ENCODE measurements at places on chromosomes 4 and X. TPM values are rescaled to one million over a fixed set of nuclear protein-coding genes. Genes with fewer than 3 reads are reported as not detected.

The PDZD11 gene
- 14.5 TPM for total RNA-seq

The APELA gene
- not detected for total RNA-seq

The SLC10A6 gene
- total RNA-seq, result not detected

The CT45A10 gene
- not detected for total RNA-seq

DNA sequence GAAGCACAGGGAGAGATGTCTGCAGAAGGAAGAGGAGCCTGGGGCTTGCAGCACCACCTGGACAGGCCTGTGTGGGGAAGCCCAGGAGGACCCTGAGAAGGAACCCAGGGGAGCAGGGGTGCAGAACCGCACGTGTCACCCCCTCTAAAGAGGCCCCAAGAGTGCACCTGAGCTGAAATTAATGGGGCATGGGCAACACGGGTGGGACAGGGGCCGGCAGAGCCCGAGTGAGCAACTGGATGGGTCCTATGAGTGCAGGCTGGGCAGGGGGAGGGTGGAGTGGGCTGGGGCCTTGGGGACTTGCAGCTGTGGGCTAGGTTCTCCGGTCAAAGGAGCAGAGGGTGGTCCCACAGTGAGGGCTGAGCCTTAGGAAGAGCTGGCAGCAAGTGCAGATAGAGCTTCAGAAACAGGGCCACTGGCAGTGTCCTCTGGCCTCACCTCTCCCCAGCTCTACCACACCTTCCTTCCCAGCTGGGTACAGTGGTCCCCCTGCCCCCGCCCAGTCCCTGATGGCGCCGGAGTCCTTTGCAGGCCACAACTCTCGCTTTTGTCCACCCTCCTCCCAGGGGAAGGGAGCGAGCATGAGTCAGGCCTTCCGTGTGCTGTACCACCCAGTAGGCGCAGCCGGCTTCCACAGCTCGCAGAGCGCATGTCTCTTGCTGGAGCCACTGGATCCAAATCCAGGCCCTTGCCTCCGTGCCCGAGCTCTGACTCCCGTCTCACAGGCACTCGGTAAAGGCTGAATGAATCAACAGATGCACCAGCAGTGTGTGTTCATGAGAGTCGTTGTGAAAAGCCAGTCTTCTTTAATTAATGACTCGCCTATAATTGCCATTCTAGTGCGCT is 131.6 kb downstream of the HMX1 start:
- H3K4me1 ChIP-seq, result no peaks in the 10 kb centered on the region
- no peak for DNase-seq
- no peaks in the 10 kb centered on the region for H3K36me3 ChIP-seq
- H3K4me3 ChIP-seq, result no peak overlapping the region
- peaks cover 1% of the 10 kb centered on the region for H3K27me3 ChIP-seq
- H3K27ac ChIP-seq, result no peak overlapping the region

GRCh38 chr4:77623091-77623490 is 17.5 kb downstream of the CXCL13 start:
- H3K4me3 ChIP-seq, result no peak overlapping the region
- H3K27me3 ChIP-seq, result peaks cover 31% of the 10 kb centered on the region
- H3K4me1 ChIP-seq, result peaks cover 11% of the 10 kb centered on the region
- DNase-seq, result no peak
- no peak overlapping the region for H3K27ac ChIP-seq
- no peaks in the 10 kb centered on the region for H3K36me3 ChIP-seq

DNA sequence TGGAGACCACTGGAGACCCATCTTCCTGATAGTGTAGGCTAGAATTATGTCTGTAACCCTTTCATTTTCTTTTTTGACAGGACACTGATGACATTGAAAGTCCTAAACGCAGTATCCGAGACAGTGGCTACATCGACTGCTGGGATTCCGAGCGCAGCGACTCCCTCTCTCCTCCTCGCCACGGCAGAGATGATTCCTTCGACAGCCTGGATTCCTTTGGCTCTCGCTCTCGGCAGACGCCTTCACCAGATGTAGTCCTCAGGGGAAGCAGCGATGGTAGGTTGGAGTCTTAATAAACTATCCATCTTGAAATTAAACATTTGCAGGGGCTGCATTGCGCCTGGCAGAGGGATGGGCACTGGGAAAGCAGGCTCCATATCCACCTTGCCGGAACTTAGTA is 75.4 kb downstream of the LIMCH1 start:
- no peak for DNase-seq
- H3K4me1 ChIP-seq, result no peaks in the 10 kb centered on the region
- H3K27ac ChIP-seq, result no peak overlapping the region
- no peaks in the 10 kb centered on the region for H3K36me3 ChIP-seq
- H3K27me3 ChIP-seq, result peaks cover 2% of the 10 kb centered on the region

DNA sequence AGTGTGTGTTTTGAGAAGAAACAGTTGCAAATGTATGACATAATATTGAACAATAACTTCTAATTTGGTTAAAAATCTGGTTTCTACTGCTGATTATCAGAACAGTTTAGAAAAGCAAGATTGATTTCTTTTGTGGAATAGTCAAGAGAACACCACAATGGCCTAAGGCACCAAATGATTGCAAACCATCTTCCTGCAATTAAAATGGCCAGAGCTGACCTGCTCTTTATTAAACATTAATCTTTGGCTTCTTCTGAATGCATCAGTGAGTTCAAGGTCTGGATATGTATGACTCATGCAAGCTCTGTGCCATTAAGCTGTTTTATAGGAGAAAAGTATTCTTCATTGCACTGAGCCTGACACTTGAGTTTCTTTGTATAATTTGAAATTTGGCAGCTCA is 107.8 kb upstream of the PDHA2 start:
- DNase-seq, result no peak
- H3K36me3 ChIP-seq, result no peaks in the 10 kb centered on the region
- H3K4me3 ChIP-seq, result no peak overlapping the region
- no peak overlapping the region for H3K27ac ChIP-seq
- H3K4me1 ChIP-seq, result no peaks in the 10 kb centered on the region

DNA sequence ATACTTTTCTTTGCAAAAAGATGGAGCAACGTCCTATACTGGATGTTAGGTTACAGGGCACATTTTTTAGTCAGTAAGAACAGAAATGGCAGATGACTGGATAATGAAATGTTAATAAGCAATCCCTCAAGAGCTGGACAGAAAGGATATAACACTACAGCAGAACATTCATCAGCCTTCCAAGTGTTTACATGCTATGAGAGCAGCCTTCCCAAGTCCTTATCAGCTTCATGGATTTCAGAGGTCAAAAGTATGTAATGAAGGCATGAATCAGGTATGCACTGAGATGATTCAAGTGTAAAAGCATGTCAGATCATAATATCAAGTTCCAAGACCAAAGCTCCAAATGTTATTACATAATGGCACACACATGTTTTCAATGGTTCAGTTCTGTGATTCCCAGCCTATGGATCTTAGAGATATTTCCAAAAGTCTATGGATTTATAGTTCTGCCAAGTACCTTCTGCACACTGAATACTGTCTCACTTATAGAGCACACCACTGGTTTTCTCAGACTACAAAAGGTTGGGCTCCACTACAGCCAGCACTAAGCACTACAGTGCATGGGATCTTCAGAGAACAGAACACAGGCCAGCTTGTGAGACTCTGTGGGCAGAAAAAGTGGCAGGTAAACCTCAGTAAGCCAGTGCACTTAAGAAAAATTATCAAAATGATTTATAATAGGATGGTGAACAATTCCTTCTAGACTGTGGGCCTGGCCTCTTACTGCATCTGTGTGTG is 49.2 kb downstream of the GPC4 start:
- H3K27me3 ChIP-seq, result no peaks in the 10 kb centered on the region
- H3K27ac ChIP-seq, result no peak overlapping the region
- DNase-seq, result no peak
- peaks cover 8% of the 10 kb centered on the region for H3K4me1 ChIP-seq
- no peak overlapping the region for H3K4me3 ChIP-seq

DNA sequence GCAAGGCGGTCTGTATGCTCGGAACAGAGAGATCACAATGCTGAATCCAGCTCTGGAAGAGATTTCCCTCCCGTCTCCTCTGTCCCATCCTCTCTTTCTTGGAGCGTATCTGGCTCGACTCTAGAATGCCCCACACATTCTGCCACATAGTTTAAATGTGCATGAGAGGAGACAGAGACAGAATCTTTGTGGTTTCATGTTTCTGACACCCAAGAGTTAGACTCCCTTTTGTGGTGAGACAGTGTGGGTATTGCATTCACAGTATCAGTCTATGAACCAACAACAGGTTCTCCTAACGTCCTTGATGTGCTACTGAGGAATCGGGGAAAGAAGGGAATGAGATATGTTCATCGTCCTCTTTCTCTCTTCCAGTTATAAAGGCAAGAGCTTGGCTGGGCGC is 25.3 kb downstream of the FAM47E start:
- DNase-seq, result no peak
- H3K27me3 ChIP-seq, result peaks cover 10% of the 10 kb centered on the region
- H3K4me1 ChIP-seq, result peaks cover 6% of the 10 kb centered on the region
- no peaks in the 10 kb centered on the region for H3K36me3 ChIP-seq

GRCh38 chr4:78651250-78651860 is 99.8 kb downstream of the ANXA3 start:
- DNase-seq, result no peak
- H3K4me1 ChIP-seq, result peaks cover 5% of the 10 kb centered on the region
- no peak overlapping the region for H3K27ac ChIP-seq
- no peaks in the 10 kb centered on the region for H3K36me3 ChIP-seq
- no peaks in the 10 kb centered on the region for H3K27me3 ChIP-seq

GRCh38 chrX:139692506-139692849 is 15.5 kb downstream of the MCF2 start:
- no peak for DNase-seq
- H3K27ac ChIP-seq, result no peak overlapping the region
- H3K4me1 ChIP-seq, result no peaks in the 10 kb centered on the region
- peaks cover 9% of the 10 kb centered on the region for H3K27me3 ChIP-seq
- peaks cover 4% of the 10 kb centered on the region for H3K36me3 ChIP-seq

DNA sequence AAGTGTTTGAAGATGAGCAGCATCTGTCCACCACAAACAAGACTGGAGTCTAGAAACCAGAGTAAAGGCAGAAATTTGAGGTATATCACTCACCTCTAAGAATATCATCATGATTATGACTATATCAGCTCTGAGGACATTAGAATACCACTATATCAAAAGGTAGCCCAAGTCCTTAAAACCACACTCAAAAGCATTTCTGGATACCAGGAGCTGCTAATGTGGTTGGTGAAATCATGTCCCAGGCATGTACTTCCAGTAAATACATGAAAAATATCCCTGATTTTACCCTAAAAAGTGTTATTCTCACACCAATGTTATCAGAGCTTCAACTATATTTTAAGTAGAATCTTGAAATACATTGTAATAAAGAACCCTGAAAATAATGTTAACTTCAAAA is 136.3 kb upstream of the SMAD1 start:
- no peaks in the 10 kb centered on the region for H3K36me3 ChIP-seq
- peaks cover 4% of the 10 kb centered on the region for H3K27me3 ChIP-seq
- no peak for DNase-seq
- H3K4me1 ChIP-seq, result no peaks in the 10 kb centered on the region
- H3K27ac ChIP-seq, result no peak overlapping the region

DNA sequence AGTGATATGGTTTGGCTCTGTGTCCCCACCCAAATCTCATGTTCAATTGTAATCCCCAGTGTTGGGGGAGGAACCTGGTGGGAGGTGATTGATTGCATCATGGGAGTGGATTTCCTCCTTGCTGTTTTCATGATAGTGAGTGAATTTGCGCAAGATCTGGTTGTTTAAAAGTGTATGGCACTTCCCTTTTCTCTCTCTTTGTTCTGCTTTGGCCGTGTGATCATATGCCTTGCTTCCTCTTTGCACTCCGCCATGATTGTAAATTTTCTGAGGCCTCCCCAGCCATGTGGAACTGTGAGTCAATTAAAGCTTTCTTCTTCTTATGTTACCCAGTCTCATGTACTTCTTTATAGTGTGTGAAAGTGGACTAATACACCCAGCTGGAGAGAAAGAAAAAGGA is 113.0 kb upstream of the AADAT start:
- peaks cover 5% of the 10 kb centered on the region for H3K27me3 ChIP-seq
- H3K36me3 ChIP-seq, result no peaks in the 10 kb centered on the region
- H3K4me3 ChIP-seq, result no peak overlapping the region
- no peaks in the 10 kb centered on the region for H3K4me1 ChIP-seq
- DNase-seq, result no peak

GRCh38 chr4:181784881-181785280 is 458.3 kb upstream of the TENM3 start:
- no peaks in the 10 kb centered on the region for H3K27me3 ChIP-seq
- no peak overlapping the region for H3K4me3 ChIP-seq
- peaks cover 10% of the 10 kb centered on the region for H3K36me3 ChIP-seq
- H3K4me1 ChIP-seq, result no peaks in the 10 kb centered on the region
- no peak overlapping the region for H3K27ac ChIP-seq
